ENCODE measurements at places on chromosomes 16 and 17.

DNA sequence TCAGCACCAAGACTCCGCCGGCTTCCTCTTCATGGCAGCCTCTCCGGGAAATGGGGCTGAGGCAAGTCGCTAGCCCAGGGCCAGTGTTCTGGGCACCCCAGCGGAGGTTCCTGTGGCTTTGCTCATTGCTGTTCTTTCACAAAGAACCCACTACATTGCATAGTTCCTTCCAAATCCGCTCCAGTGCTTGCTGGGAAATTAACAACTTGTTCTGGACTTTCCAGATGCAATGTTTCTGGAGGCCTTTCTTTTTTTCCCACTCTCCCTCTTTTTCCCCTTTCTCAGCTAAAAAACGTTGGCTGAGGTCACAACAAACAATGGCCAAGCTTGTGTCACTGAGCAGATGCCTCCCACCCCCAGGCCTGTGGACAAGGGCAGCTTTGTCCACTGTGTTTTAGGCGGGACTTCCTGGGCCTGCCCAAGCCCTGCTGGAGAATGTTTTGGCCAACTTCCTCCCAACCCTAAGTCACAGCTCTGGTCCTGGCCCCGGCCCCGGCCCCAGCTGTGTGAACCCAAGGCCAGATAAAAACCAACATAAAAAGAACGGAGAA, 131.5 kb upstream of the RCVRN start:
- DNase-seq, result no peak

GRCh38 chr16:30748634-30749445, 615 bp downstream of the PHKG2 start:
- no peak for DNase-seq

GRCh38 chr17:35895636-35896587, 15.8 kb upstream of the CCL5 start:
- no peak for DNase-seq

DNA sequence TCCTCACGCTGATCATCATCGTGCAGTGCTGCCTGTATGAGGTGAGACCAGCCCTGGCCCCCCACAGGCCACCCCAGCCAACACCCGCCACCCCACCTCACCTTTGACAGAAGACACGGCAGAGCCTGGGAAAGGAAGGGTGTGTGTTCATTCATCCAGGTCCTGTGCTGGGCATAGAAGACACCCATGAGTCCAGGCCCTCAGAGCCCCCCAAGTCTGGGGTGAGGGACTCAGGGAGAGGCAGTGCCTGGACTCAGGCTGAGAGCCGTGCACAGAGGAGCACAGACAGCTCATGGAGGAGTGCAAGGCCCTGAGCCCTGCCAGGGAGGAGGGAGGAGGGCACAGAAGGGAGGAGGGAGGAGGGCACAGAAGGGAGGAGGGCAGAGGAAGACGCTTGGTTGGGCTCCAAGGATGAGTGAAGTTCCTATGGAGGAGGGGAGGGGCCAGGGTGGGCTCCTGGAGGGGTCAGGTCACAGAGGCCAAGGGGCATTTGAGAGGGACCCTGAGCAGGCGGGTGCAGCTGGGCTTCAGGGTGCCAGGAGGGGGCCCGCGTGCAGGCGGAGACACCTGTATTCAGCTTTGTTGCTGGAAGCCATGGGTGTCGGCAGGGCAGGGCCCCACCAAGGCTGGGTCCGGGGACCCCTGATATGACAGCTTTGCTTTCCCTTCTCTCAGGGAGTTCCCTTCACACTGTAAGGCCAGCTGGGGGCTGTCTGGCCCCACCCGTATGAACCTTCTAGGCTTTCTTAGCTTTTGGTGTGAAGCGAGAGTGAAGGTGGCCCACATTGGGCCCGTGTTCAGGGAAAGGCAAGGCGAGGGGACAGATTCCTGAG, 11.4 kb downstream of the TAX1BP3 start:
- no peak for DNase-seq

- DNase-seq, result no peak
These were observed 2.0 kb upstream of the DNAI2 start for GRCh38 chr17:74271901-74272561.

DNA sequence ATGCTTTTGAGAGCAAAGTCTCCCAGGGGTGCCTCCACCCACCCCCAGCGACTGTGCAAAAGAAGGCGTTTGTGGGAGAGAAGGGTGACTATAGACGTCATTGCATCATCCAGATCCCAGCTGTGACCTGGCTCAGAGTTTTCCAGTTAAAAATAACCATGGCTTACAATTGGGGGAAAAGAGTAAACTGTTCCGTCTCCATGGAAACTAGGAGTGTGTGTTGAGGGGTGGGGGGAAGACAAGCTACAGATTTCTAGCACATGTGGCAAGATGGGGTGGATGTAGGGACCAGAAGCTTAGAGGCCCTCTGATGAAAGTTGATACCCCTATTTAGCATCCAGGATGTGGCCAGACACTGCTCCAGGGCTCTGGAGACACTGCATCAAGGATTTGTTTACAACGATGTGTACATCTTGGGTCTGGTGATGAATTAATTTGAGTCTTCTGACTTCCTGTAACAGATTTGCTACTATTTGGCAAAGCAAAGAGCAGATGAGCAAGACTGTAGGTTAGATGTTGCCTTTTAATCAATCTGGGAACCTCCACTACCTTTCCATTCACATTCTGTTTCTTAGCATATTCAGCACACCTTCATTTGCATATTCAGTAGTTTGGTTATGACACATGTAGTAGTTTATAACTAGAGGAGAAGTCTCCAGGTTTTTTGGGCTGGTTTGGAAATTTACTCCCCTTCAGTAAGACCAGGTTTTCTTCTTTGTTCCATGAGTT, 6.2 kb upstream of the DUSP14 start:
- no peak for DNase-seq

GRCh38 chr17:28843816-28844148, 1.2 kb upstream of the FAM222B start:
- no peak for DNase-seq

GRCh38 chr17:79887451-79887991, 48.3 kb upstream of the CBX4 start:
- no peak for DNase-seq

DNA sequence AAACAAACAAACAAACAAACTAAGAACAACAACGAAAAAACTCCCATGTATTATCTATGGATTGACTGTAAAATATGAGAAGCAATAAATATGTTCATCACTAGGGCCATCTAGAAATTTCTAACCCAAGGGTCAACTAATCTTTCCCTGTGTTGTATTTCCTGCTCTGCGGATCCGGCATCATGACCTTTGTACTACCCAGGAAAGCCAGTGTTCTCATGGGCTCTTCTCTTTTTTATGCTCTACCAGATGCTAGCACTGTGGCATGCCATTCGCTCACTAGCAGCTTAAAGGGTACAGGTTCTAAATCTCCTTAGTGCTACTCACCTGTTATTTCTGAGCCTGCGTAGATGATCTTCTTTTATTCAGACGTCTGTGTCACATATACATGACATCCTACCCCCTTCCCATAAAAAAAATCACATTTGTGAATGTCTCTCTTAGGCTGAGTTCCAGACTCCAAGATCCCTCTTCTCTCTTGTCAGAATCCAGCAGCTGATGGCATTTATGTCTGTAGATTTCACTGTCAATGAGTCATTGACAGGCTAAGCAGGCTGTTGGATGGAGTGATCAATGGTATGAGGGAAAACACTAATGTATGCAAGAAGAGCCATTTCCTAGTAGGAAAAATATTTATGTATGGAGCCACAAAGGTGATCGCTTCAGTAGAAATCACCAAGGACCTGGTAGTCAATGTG, 100.0 kb downstream of the WWOX start:
- no peak for DNase-seq

- DNase-seq, result no peak
These were observed 210.6 kb downstream of the HAPSTR1 start for GRCh38 chr16:9302072-9302471.

- no peak for DNase-seq
These were observed 32.7 kb downstream of the CDK5RAP3 start for GRCh38 chr17:48003417-48004151.

DNA sequence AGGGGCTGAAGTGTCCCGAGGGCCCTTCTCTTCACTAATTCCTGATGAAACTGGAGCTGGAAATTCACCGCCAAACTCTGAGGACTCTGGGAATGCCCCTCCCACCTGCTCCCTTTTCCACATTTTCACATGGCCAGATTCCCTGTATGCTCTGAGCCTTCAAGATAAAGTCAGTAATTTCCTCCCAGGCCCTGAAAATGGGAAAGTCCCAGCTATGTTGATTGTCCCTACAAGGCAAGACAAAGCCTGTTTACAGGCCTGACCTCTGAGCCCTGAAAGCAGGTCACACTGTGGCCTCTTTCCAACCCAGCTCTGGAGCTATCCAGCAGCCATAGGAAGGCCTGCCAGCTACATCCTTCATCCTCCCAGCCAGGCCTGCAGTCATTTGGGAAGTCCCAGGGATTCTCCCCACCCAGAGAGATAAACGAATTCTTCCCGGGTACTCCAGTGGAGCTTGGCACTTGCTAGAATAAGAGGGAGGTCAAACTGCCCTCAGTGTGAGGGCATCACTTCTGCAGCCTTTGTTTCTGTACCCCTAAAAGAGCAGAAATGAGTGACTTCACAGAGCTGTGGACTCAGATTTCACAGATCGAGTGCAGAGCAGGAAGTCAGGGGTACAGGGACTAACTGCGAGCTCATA, 19.6 kb upstream of the CCL2 start:
- DNase-seq, result no peak
